AG04449 (cell line): ENCODE measurements at places on chromosomes 5 and 9.

DNA sequence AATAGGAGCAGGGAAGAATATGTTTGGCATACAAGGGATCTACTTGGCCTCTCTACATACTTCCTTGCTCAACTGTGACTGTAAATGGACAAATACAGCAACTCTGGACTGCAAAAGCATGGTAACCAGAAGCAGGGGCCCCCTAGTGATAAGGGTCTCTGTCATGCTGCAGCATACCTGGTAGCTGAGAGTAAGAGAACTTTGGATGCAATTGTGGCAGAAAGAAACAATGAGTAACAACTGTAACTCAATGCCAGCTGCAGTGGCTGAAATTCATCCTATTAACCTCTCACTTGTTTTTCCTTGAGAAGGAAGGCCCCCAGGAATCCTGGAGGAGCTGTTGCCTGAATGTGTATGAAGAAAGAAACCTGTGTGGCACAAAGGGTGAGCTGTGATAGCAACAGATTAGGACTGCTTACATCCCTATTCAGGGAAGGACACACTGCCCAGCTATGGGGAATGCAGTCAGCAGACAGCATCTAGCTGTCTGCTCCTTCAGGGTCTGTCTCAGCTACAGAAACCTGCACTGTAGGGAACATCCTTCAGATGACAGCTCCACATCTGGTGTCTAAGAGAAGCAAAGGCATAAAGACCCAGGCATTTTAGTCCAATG is 468.1 kb upstream of the ACTBL2 start:
- no peak for DNase-seq

GRCh38 chr9:123157221-123157620 is 111.2 kb downstream of the STRBP start:
- no peak for DNase-seq

- DNase-seq, result no peak
These were observed 90.8 kb upstream of the GNA14 start for GRCh38 chr9:77738932-77739331.

DNA sequence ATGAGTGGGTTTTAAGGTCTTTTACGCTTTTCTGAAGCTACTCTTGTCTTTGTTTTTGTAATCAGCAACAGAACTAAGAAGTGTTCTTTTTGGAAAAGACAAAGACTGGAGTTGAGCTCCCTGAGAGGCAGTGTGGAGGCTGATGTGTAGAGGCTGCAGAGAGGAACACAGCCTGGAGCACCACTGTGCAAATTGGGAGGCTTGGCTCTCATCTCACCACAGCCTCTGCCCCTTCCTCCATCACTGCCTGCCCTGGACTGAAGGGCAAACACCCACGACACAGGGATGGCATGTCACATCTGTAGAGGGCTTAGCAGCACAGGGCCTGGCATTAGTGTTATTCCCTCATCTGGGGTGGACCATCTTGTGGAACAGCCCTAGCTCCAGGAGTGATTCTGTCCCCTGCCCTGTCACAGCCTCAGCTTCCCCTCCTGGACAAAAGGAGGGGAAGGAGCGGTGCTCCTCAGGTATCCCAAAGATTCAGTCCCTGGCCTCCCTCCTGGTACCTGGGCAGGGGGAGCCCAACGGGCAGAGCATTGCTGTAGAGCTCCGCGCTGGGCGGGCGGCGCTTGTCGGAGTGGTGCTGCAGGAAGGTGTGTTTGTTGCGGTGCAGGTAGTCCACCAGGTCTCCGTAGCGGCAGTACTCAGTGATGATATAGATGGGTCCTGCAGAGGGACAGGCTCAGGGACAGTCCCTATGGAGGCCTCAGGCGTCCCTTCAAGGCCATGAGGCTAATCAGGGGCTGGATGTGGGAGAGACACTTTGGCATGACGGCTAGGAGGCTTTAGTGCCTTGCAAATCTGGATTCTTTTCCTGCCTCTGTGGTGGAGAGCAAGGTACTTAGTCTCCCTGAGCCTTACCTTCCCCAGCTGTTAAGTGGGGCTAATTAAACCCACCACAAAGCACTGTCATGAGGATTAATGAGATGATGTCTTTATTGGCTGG is 32.8 kb downstream of the PDGFRB start:
- DNase-seq, result no peak

DNA sequence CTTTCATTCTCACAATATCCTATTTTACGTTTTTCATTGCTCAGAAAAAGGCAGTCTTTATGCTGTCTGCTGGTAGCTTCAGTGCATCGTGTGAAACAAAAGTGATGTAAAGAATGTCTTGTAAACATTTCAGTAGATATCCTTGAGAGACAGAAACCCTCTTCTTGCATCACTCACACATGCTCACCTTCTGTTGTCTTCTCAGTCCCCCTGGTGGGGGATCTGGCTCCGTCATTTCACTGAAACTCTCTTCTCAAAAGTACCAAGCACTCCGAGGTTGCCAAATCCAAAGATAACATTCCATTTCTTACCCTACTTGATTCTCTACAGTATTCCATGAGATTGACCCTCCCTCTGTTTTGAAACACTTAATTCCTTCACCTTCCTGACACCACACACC is 46.1 kb upstream of the PCA3 start:
- no peak for DNase-seq

- peak; percentile 96 for DNase-seq
These were observed 10.3 kb downstream of the FST start for GRCh38 chr5:53490747-53491146.

DNA sequence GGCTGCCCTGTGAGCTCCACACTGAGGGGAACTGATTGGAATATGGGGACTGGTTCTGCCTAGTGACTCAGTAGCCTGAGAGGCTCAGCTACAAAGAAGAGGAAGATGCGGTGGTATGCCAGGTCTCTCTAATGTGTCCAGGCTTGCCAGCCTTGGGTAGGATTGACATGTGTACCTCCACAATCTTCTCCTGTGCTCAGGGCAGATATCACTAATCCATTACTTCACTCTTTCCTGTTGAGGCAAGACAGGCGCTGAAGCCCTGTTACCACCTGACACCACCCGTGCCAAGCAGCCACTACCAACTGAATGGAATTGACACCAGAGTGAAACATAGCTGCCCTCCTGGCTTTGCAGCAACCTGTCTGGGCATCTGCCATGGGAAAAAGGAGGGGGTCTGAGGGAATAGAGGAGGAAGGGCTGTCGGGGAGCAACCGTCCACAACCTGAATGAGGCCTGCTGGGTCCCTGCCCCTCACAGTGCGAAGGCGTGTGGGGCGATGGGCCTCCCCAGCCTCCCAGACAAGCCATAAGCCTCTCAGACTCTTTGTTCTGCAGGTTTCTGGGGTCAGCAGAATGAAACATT is 114.7 kb upstream of the CXCL14 start:
- DNase-seq, result no peak

- DNase-seq, result peak; percentile 87
These were observed 28.8 kb upstream of the ROR2 start for GRCh38 chr9:91978740-91979414.

DNA sequence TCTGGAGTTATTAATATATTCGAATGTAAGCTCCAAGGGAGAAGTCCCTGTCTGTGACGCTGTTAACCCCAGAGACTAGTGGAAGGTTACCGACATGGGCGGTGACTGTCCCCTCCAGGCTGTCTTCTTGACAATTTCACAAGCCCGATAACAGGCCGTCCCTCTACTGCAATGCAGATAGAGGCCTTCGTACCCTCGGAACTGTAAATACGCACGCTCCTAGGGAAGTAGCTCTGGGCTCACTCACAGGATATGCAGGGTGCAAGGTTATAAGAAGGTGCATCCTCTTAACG is 680 bp upstream of the RFK start:
- no peak for DNase-seq

GRCh38 chr9:135990468-135991429 is 29.6 kb upstream of the UBAC1 start:
- no peak for DNase-seq

DNA sequence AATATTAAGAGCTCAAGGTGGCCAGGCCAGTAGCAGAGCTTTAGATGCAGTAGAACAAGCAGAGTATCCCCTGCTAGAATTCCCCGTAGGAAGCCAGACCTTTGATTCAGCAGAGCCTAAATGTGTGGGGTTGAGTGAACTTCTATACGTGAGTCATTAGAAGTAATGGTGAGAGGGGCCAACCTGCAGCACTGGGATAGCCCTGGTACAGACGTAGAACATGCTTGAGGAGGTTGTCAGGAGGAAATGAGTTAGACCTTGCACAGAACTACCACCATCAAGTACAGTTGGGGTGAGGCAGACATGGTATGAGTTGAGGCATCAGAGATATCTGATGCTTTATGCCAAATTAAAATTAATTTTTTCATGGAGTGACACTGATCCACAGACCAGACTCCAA is 42.0 kb downstream of the PDCD1LG2 start:
- DNase-seq, result no peak
